ENCODE measurements at places on chromosomes 11 and 22. TPM values are rescaled to one million over a fixed set of nuclear protein-coding genes. Genes with fewer than 3 reads are reported as not detected.

Gene SNX19
- total RNA-seq, result 34.1 TPM

Gene HOATZ
- total RNA-seq, result not detected

Gene PAMR1
- total RNA-seq, result 0.08 TPM

Gene OR52N4
- 0.37 TPM for total RNA-seq

Gene SCT
- not detected for total RNA-seq

Gene RASSF10
- total RNA-seq, result 0.10 TPM

Gene YPEL4
- not detected for total RNA-seq

Gene OR5J2
- total RNA-seq, result not detected

Gene HIPK3
- total RNA-seq, result 26.6 TPM

Gene JHY
- total RNA-seq, result 4.4 TPM

Gene SMTNL1
- total RNA-seq, result not detected

Gene OR6T1
- total RNA-seq, result not detected

Gene ART5
- total RNA-seq, result not detected

Gene CARD10
- 0.08 TPM for total RNA-seq

Gene CALCA
- total RNA-seq, result not detected

Gene APOBEC3F
- total RNA-seq, result 30.6 TPM

Gene SNX32
- 0.41 TPM for total RNA-seq

Gene NCAM1
- 0.23 TPM for total RNA-seq

Gene BRSK2
- 0.24 TPM for total RNA-seq

Gene PGA5
- not detected for total RNA-seq

Gene MS4A4A
- 0.88 TPM for total RNA-seq

Gene CHADL
- not detected for total RNA-seq

Gene ARHGAP8
- not detected for total RNA-seq

Gene FLRT1
- not detected for total RNA-seq

Gene SOX6
- total RNA-seq, result 0.03 TPM

Gene MYRF
- 2.0 TPM for total RNA-seq

Gene PNPLA5
- not detected for total RNA-seq

Gene BARX2
- total RNA-seq, result not detected

Gene TAF1D
- total RNA-seq, result 180 TPM

Gene EFEMP2
- total RNA-seq, result 2.3 TPM

Gene MSANTD4
- total RNA-seq, result 17.2 TPM

Gene OR1S1
- total RNA-seq, result not detected

Gene GCAT
- 22.8 TPM for total RNA-seq

Gene MFNG
- 95.5 TPM for total RNA-seq

Gene MAPK8IP2
- 0.21 TPM for total RNA-seq

Gene GTF2H1
- total RNA-seq, result 44.6 TPM

Gene FJX1
- total RNA-seq, result 25.9 TPM

Gene KIRREL3
- total RNA-seq, result not detected

Gene ACR
- not detected for total RNA-seq

Gene UBQLNL
- total RNA-seq, result 0.33 TPM

Gene EXT2
- total RNA-seq, result 20.5 TPM

Gene POU2AF2
- total RNA-seq, result not detected

Gene PATE4
- total RNA-seq, result not detected

Gene RAG1
- not detected for total RNA-seq

Gene MS4A15
- total RNA-seq, result 0.46 TPM

Measured in GM12878 (cell line).